Activated CD4-positive, alpha-beta T cell treated with anti-CD3 and anti-CD28 coated beads, Interleukin-2, amount 50 U/mL, for 1 hour (primary cell): ENCODE measurements at places on chromosomes 11 and 22.

DNA sequence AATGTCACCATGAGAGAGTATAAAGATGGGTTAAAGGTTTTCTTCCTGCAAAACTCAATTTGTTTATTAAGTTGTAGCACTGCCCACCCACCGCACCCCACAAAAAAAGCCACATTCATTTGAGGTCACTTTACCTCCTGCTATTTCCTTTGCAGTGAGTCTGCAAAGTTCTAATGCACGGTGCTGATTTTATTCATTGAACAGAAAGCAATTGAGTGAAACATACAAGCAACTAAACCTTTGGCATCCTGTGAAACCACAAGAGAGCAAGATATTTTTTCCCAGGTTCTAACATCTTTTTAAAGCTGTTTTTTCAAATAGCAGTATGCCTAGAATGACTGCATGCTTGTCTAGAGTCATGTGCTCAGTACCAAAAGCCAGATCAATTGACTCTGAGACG lies 39.0 kb downstream of the RRAS2 start:
- DNase-seq, result peak; percentile 7

DNA sequence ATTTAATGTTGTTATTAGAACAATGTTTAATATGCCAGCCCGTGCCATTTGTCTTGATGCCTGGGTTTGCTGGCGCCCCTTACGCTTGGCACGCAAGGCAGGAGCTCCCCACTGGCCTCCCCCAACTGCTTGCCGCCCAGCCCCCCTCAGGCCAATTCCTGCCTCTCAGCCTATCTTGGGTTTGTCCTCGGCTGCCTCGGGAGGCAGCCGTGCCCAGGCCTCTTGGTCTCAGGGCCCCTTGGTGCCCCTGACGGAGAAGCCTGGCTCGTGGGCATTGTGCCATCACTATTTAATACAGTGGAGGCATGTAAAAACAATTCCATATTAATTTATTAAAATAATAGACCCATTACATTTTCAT lies 119.8 kb downstream of the KCNQ1OT1 start:
- no peak for DNase-seq

DNA sequence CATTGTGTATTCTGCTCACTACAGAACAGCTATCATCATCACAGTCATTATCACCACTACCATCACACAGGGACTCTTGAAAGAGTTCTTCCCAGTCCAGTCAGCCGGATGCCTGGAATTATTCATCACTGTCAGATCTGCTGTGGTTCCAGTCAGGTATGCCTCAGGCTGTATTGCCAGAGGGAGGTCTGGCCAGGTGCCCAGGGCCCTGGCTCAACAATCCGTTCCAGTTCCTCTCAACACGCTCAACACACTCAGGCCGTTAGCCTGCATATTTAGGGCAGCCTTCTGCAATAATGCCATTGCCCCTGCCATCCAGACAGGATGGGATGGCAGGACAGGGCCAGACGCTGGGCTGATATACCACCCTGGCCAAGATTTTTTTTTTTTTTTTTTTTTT lies 28.6 kb upstream of the RASL10A start:
- DNase-seq, result no peak

DNA sequence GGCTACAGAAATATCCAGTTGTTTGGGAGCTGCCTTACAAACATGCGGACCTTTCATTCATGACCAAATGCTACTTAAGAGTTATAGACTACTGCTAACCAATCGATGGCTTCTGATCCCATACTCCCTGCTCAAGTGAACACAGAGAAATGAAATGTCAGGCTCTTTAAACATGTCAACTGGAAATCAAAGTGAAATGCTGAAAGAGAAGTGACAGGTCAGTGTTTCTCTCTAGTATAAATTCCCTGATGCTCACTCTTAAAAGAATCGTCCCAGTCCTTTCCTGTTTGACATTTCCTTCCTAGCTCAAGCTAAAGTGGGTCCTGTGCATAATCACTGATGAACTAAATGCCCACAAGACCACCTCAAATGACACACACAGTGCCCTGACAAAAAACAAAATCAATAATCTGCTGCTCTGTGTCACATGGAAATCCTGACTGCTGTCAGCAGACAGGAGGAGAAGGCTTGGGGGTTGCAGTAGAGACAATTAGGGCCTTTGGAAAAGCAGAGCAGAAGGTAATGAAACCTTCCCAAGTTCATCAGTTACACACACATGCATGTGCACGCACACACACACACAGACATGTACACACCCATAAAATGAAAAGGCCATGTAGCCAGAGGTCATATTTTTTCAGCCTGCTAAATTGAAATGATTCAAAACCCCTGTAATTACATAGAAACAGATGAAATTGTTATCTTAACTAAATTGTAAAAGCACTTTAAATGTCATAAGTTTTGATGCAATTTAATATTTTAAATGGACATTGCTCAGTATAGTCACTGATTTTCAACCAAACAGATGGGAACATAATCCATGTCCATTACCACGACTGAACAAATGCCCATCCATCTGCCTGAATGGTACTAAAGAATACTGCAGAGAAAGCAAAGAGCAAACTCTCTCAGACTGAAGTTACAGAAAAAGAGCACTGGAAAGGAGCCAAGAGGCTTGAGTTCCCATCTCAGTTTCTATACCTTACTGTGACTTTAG lies 330.7 kb downstream of the TTC28 start:
- no peak for DNase-seq

DNA sequence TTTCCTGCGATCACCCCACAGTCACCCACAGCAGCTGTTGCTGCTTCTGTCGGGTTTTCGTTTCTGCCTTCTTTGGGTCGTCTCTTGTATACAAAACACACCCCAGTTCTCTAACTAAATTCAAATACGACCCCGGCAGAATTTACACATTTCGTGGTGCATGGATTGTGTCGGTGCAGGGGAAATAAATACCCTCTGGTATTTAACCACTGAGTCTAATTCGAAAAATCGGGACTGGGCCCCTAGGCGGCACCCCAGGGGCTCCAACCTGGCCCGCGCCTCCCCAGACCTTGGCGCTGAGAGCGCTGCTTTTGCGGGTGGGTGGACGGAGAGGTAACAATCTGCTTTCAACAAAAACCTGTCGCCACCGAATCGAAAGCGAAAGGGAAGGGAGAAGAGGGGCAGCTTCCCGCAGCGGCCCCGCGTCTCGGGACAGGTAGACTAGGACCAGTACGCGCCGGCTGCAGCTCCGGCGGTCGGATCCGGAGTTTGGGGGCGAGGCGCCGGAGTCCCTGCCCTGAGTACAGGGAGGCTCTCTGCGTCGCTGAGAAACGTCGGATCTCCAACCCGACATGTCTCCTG lies 4.4 kb downstream of the ALX4 start:
- no peak for DNase-seq

DNA sequence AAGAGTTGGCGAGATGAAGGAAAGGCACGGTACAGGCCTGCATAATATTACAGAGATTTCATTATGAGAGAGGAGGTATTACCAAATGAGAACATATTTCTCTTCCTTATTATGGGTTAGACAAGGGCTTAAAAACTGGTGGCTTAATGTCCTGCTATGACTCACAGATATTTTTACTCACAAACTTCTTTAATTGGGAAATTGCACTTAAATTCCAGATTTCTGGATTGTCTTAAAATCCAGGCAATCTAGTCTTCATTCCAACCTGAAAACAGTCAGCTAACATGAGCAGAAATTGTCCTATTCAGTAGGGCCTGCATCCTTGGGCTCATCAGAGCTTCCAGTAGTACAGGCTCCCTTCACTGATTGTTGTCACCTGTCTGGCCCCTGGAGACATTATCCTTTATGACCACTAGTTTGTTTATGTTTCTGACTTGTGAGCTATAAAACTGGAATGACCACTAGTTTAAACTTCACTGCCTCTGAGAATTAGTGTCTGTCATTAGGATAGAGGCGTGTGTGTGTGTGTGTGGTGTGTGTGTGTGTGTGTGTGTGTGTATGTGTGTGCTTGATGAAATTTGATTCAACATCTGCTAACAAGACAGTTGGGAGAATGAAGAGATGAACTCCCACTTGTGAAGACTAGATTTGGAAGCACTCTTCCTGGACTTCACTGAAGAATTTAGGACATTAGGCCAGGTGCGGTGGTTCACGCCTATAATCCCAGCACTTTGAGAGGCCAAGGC lies 25.1 kb downstream of the DBX1 start:
- no peak for DNase-seq

DNA sequence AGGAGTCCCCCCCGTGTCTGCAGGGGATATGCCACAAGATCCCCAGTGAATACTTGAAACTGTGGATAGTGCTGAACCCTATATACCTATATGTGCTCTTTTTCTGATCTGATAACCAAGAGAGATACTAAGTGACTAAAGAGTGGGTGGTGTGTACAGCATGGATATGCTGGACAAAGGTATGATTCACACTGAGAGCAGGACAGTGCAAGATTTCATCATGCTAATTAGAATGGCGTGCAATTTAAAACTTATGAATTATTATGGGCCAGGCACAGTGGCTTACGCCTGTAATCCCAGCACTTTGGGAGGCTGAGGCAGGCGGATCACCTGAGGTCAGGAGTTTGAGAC lies 90.2 kb upstream of the ALKBH3 start:
- DNase-seq, result no peak

GRCh38 chr11:134271978-134272377 lies 4.2 kb upstream of the GLB1L3 start:
- DNase-seq, result no peak

DNA sequence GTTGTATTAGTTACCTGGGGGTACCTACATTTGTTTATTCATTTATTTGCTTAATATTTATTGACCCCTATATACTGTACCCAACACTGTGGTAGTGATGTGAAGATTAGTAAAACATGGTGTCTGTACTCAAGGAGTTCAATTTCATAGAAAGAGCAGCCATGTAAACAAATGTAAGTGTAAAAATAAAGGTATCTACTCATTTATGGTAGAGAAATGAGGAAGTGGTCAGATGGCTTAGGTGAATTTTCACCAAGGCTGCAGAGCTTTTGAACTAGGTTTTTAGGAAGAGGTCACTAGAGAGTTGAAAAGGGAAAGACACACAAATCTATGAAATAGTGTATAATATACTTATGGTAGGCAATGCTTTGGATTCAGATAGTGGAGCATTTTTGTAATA lies 11.1 kb downstream of the CTR9 start:
- DNase-seq, result no peak

GRCh38 chr11:72808331-72808798 lies 5.8 kb upstream of the ATG16L2 start:
- no peak for DNase-seq

GRCh38 chr11:95443386-95443785 lies 212.4 kb upstream of the SESN3 start:
- DNase-seq, result no peak

DNA sequence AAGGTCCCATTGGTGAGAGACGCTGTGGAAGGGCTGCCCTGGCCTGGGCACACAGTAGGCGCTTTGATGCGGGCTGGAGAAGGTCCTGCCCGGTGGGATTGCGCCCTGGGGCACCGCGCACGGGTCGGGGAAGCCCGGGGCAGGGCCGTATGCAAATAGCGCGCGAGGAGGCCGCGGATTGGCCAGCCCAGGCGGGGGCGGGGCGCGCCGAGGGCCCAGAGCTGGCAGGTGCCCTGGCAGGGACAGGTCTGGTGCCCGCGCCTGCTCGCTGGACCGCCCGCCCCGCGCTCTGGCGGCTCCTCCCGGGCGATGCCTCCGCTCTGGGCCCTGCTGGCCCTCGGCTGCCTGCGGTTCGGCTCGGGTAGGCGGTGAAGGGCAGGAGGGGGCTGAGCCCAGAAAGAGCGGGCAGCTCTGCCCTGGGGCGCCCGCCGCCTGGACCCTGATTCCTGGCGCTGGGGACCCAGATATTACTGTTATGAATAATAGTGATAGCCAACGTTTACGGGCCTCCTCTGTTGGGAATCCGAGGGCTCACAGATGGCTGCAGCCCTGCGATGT lies at the start of gene UPK3A:
Gene UPK3A, plus strand, starts transcription at position 245 of the 558 bp plus-strand sequence. Its CDS starts 65 bp downstream, at position 310.
- DNase-seq, result peak; percentile 59

DNA sequence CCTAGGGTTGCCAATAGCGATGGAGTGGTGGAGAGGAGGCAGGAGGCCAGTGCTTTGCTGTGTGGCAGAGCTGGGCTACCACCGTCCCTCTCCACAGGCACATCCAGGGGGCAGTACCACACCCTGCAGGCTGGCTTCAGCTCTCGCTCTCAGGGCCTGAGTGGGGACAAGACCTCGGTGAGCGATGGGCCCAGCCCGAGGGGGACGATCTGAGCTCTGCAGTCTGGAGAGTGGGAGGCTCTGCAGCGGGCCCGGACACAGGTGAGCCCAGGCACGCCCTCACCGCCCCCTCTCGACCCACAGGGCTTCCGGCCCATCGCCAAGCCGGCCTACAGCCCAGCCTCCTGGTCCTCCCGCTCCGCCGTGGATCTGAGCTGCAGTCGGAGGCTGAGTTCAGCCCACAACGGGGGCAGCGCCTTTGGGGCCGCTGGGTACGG lies 2.5 kb downstream of the PKP3 start:
- DNase-seq, result peak; percentile 26

- no peak for DNase-seq
These were observed 90.8 kb downstream of the ABTB2 start for GRCh38 chr11:34267013-34267412.
